ENCODE measurements at places on chromosomes 6 and 20.

- peak; percentile 87 for DNase-seq
Observed at GRCh38 chr6:12348530-12349511, 58.7 kb downstream of the EDN1 start.

DNA sequence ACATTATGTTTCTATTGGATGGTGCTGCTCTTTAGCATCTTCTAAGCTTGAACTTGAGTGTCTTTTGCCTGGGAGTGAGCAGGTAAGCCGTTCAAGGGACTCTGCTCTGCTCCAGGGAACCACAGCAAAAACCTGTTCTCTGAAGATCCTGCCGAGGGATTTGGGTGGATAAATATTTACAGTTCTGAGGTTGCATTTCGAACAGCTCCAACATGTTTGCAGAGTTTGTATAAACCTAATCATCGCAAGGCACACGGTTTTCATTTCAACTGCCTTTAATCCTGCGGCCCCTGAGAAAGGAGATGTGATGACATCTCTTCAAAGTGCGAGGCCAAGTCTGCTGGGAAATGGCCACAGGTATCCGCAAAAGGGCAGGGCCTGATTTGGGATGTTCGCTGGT lies 293.4 kb downstream of the TFAP2C start:
- DNase-seq, result no peak

- DNase-seq, result peak; percentile 27
Observed at GRCh38 chr6:27238010-27238983, 9.2 kb upstream of the PRSS16 start.

DNA sequence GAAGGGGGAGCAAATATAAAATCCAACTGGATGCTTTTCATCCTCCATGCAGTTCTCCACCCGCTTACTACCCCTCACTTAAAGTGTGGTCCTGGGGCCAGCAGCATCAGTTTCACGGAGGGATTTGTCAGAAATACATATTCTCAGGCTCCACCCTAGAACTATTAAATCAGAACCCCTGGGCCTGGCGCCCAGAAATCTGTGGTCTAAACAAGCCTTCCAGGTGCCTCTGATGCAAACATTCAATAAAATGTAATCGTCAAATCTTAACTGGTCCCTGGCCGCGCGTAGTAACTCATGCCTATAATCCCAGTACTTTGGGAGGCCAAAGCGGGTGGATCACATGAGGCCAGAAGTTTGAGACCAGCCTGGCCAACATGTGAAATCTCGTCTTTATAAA lies 47.7 kb downstream of the ATXN1 start:
- DNase-seq, result no peak

GRCh38 chr6:43216200-43216599 lies 13.1 kb downstream of the DNPH1 start:
- no peak for DNase-seq

DNA sequence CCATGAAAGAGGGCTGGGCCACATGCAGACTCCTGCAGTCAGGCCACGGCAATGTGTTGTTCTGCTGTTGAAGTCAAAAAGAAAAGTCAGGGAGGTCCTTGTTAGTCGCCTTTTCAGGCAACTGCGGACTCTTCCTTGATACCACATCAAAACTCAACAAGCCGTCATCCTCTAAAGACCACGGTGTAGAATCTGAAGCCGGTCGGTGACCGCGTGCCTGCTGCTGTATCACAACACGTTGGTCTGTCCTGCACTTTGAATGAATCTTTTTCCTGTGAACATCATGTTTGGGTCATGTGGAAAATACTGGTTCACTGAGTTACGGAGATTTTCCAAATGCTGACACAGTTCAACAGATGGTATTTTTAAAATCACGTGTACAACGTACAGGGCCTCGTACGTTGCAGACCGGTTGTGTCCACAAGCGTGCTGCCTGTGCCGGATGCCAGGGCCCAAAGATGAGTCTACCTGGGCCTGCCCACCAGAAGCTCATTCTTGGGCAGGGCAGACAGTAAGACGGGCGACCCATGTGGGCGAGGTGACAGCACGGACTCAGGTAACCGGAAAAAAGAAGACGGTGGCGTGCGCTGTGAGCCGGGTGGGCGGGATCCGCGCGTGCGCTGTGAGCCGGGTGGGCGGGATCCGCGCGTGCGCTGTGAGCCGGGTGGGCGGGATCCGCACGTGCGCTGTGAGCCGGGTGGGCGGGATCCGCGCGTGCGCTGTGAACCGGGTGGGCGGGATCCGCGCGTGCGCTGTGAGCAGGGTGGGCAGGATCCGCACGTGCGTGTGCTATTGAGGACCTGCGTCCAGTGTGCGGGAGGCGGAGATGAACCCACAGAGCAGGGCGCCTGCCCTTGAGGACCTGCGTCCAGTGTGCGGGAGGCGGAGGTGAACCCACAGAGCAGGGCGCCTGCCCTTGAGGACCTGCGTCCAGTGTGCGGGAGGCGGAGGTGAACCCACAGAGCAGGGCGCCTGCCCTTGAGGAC lies 114.5 kb downstream of the FAM120B start:
- no peak for DNase-seq

DNA sequence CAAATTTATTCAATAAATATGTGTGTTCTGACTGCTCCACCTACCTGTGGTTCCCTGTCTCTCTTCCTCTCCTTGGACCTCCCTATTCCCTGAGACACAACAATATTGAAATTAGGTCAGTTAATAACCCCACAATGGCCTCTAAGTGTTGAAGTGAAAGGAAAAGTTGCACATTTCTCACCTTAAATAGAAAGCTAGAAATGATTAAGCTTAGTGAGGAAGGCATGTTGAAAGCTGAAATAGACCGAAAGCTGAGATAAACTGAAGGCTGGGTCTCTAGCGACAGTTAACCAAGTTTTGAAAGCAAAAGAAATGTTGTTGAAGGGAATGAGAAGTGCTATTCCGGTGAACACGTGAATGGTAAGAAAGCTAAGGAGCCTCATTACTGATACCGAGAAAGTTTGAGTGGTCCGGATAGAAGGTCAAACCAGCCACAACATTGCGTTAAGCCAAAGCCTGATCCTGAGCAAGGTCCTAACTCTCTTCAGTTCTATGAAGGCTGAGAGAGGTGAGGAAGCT lies 34.1 kb downstream of the UST start:
- no peak for DNase-seq

DNA sequence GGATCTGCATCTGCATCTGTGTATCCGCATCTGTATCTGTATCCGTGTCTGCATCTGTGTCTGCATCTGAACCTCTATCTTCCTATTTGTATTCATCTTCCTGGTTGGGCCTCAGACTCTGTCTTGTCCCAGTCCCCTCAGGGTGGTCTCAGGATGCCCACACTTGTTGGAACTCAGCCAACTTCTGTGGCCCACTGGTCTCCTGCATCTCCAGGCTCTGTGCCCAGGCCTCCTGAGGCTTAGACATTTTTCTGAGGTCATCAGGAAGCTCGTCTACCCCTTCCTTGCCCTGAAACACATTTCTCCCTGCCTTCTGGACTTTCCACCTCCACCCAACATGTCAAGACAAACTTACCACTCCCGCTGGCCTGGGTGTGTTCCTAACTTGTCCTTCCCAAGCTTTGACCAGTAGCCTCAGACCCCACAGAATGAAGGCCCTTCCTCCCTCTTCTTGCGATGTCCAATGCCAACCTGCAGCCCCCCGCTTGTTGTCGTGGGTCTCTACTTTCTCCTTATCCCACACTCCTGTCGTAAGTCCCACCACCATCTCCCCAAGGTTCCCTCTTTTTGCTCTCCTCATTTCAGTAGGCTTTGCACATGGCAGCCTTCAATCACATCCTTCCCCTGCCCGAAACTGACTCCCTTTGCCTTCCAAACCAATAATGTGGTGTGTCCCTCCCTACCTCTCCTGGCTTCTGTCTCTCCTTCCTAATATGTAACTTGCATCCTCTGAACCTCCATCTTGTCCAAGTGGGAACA lies 176.5 kb downstream of the DLL1 start:
- no peak for DNase-seq

GRCh38 chr6:63452125-63452524 lies 120.2 kb upstream of the LOC128125822 start:
- DNase-seq, result no peak

GRCh38 chr6:44078827-44079671 lies 48.2 kb downstream of the MRPL14 start:
- peak; percentile 62 for DNase-seq

DNA sequence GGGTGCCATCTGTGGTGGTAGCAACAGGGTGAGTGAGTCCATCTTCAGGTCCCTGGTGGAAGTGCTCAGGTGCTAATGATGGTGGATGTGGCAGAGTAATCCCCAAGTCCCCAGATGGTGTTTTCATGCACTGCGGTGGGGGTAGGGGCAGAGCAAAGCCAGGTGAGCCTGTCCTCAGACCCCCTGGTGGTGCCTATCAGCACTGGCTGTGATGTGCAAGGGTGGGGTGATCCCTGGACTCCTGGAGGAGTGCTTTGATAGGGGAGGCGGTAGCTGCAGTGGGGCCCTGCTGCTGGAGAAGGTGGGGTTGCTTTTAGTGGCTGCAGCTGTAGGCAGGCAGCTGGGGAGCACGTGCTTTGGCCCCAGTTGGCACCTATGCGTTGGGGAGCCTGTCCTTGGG lies 70.8 kb downstream of the CCDC170 start:
- no peak for DNase-seq

DNA sequence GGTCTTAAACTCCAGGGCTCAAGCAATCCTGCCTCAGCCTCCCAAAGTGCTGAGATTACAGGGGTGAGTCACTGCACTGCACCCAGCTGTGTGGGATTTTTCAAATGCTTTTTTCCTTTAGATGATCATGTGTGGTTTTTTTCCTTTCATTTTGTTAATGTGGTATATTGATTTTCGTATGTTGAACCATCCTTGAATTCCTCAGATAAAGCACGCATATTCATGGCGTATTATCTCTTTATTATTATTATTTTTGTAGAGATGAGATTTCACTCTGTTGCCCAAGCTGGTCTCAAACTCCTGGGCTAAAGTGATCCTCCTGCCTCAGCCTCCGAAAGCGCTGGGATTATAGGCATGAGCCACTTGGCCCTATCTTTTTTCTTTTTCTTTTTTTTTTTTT lies 7.0 kb downstream of the ZGPAT start:
- DNase-seq, result no peak

GRCh38 chr20:56348305-56348693 lies 10.5 kb upstream of the FAM210B start:
- no peak for DNase-seq

- no peak for DNase-seq
Observed at GRCh38 chr6:155406801-155407200, 48.8 kb downstream of the NOX3 start.

DNA sequence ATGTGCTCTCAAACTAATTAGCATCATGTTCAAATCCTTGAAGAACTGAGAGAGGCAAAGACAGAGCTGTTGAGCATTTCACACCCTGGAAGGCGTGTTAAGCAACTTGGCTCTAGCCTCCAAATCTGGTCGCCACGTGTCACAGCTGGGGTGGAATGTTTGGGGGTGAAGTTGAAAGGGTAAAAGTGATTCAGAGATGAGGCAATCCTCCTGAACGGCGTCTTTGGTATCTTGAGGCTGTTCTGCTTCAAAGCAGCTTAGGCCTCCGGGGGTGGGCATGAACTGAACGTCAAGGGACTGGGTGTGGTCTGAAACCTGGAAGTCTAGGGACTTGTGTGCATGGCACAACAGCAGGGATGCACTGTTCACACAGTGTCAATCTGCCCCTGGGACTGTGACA lies 62.3 kb downstream of the TRAM2 start:
- DNase-seq, result peak; percentile 8

All from ACHN (cell line).